Activated T-cell treated with anti-CD3 and anti-CD28 coated beads, Interleukin-2, amount 50 U/mL, for 1 hour (primary cell): ENCODE measurements at places on chromosomes 5 and 9.

DNA sequence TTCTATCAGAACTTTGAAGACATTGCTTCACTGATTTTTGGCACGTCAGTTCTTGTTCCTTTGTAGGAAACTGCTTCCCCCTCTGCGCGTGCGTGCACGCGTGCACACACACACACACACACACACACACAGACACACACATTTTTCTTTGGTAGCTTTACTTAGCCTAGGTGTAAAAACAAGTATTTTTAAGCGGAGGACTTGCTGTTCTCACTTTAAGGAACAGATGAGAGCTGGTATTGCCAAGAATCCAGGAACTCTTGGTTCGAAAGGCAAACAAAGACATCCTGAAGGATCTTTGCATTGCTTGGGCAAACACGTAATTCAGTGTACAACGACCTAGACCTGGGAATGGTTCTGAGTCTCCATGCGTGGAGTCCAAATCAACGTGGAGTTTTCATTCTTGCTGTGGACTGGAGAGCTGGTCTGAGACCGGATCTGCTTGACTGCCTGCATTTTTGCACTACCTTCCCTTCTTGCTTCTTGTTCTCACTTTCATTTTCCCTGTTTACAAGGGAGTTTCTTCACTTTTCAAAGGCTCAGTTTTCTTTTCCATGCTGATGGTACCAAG, 8.2 kb downstream of the TMEM268 start:
- no peak for DNase-seq

DNA sequence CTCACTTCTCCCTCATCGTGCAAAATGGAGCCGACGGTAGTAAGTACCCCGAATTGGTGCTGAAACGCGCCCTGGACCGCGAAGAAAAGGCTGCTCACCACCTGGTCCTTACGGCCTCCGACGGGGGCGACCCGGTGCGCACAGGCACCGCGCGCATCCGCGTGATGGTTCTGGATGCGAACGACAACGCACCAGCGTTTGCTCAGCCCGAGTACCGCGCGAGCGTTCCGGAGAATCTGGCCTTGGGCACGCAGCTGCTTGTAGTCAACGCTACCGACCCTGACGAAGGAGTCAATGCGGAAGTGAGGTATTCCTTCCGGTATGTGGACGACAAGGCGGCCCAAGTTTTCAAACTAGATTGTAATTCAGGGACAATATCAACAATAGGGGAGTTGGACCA, 979 bp downstream of the PCDHGA12 start:
- DNase-seq = no peak

GRCh38 chr5:137758715-137759306, 4.6 kb upstream of the HNRNPA0 start:
- no peak for DNase-seq

DNA sequence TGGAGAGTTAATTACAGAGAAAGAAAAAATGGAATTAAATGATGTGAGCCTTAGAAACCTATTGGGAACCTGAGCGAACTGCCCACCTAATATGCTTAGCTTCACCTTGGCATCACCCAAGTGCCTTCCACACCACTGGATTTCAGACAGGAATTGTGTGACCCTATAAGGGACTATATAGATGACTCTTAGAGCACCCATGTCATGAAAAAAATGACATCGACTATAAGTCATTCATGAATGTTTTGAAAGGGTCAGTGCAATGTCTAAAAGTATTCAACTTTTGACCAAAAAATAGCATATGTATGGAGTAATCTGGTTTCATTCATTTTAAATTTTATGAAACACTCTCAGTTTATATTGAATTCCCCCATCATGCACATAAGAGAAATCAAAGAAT, 81.6 kb upstream of the PRRC1 start:
- DNase-seq = no peak

- no peak for DNase-seq
Measured at GRCh38 chr5:124979251-124979650, 232.8 kb upstream of the ZNF608 start.

GRCh38 chr9:96160866-96161265, 141.1 kb downstream of the HSD17B3 start:
- DNase-seq = no peak
